ENCODE measurements at places on chromosomes 3 and 15.
A peak's percentile ranks its signal among the peaks of the same experiment; 100 is the strongest.

DNA sequence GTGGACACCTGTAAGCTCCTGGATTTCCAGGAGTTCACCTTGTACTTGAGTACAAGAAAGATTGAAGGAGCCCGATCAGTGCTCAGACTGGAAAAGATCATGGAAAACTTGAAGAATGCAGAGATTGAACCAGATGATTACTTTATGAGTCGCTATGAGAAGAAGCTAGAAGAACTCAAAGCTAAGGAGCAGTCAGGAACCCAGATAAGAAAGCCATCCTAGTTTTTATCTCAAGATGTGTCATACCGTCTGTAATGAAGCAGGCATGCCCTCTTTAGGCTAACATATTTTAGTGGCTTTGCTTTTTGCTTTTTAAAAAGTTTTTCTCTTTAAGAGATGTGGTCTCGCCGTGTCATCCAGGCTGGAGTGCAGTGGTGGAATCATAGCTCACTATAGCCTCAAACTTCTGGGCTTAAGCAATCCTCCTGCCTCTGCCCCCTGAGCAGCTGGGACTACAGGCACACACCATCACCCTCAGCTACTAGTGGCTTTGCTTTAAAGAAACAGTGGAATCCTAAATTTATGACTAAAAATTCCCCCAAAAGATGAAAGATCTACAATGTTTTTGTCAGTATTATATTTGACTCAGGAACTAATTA is 28.1 kb downstream of the EXOG start:
- DNase-seq = no peak

DNA sequence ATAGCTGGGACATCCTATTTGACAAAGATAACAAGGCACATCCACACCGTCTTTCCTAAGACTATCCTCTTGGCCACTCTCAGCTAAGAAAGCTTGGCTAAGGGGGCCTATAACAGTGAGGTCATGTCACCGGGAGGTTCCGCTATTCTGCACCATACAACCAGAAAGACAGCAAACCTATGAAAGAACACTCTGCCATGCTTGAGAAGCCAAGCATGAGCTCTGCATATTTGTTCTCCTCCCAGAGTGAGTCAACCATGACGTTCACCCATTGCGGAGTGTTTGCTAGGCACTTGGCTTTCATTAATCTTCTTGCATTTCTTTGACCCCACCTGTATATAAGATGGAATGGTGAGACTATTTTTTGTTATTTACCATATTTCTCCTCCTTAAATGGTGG is 141.2 kb downstream of the GMNC start:
- DNase-seq = no peak

DNA sequence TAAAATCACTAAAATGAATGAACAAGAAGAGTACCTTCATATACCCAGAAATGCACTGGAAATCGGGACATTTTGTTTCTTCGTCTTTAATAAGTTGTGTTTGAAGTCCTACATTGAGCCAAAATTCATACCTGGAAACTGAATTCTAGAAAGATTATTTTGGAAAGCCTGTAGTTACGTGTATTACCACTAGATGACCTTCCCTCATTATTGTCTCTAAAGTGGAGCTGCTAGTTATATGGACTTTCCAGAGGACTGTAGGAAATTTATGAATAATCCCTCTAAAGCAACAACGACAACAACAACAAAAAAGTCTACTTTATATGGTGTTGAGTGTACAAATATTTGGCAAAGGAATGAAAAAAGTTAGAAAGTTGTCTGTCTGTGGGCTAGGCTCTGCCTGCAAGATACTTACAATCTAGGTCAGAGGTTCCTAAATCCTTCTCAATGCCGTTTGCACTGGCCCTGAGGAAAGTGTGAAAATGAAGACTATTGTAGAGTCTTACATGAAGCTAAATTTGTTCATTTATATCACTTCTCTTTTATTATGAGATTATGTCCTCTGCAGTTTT is 234.8 kb upstream of the NR2E3 start:
- DNase-seq = no peak

GRCh38 chr3:49628249-49628648 is 45.9 kb upstream of the APEH start:
- DNase-seq = no peak

DNA sequence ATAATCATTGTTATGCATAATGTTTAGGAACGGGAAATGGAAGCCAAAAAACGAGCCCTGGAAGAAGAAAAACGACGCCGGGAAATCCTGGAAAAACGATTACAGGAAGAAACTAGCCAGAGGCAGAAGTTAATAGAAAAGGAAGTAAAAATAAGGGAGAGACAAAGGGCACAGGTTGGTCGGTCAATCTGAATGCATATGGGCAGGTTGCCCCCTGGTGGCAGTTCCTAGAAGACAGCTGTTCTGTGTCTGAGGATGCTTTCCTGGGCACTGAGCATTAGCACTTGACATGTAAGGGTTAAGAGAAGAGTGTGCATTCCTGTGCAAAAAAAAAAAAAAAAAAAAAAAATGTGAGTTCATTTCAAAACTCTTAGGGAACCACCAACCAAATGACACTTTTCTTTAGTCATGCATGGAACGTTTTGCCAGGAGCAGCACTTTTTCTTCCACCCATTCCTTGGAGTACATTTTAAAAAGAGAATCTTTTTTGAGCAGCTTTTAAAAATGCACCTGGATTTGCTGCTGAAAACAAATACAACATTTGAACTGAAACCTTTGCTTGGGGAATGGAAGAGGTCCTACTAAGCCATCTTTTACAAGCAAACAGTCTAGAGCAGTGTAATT is 11.1 kb upstream of the ABHD10 start:
- DNase-seq = peak; percentile 61

GRCh38 chr3:189395825-189396224 is 224.1 kb downstream of the TPRG1 start:
- DNase-seq = no peak

- DNase-seq = no peak
Measured at GRCh38 chr3:51703761-51704510, 2.9 kb upstream of the GRM2 start.

- DNase-seq = no peak
Measured at GRCh38 chr15:80550908-80551260, 144.2 kb upstream of the ABHD17C start.

DNA sequence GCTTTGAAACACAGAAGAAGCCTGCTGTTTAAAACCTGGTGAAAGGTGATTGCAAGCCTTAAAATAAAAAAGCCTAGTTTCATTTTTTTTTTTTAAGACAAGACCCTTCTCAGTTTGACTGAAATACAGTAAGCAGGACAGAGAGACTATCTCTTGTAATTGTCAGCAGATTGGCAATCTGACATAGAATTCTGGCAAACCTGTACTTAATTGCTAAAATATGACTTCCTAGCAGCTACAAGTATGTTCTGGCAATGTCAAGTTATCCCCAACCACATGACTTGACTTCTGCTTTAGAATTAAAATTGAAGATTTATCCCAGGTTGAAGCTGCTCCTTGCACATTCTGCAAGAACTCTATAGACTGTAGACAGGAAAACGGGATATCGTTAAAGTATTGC is 232.8 kb upstream of the NR2F2 start:
- no peak for DNase-seq

- DNase-seq = no peak
Measured at GRCh38 chr3:143644370-143645089, 203.7 kb downstream of the SLC9A9 start.

- no peak for DNase-seq
Measured at GRCh38 chr15:31758126-31758525, 272.2 kb upstream of the CHRNA7 start.

GRCh38 chr15:71937650-71938311 is 127.4 kb downstream of the NR2E3 start:
- no peak for DNase-seq

DNA sequence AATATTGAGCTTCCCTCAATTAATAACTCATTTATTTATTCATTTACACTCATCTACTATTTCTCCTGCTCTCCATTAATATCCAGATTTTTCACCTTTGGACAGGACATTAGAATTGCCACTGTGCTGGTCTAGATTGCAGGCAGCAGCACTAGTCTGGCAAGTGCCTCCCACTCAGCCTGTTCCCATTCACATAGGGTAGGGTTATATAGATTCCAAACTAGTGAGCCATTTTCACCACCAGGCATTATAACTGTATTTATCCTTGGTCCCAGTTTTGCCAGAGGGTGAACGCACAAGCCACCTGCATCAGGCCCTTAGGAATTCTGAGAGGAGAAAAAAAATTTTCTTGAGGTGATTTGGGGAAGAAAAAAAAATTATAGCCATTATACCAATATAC is 44.5 kb downstream of the ANAPC13 start:
- DNase-seq = no peak

GRCh38 chr3:186529201-186529999 is 14.8 kb downstream of the CRYGS start:
- no peak for DNase-seq

DNA sequence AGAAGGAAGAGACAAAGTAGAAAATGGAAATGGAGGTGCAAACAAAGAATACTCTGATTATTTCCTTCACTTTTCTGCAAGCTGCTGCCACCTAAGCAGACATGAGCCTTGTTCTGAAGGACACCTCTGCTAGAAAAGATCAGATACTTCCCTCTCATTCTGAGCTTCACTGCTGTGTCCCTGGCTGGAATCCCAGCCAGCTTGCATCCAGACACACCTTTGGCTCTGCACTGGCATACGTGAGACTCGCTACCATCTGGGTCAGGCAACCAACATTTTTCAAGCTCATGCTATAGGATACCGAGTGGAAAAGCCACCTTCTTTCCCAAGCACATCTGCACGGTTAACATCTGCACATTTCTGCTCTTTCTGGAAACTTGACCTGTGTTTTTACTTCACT is 166.7 kb upstream of the SUCLG2 start:
- no peak for DNase-seq

- DNase-seq = no peak
Measured at GRCh38 chr15:36970522-36970921, 129.8 kb downstream of the MEIS2 start.

GRCh38 chr3:195123281-195123691 is 147.7 kb downstream of the XXYLT1 start:
- no peak for DNase-seq

- DNase-seq = no peak
Measured at GRCh38 chr15:50496692-50497091, 49.8 kb downstream of the USP50 start.

DNA sequence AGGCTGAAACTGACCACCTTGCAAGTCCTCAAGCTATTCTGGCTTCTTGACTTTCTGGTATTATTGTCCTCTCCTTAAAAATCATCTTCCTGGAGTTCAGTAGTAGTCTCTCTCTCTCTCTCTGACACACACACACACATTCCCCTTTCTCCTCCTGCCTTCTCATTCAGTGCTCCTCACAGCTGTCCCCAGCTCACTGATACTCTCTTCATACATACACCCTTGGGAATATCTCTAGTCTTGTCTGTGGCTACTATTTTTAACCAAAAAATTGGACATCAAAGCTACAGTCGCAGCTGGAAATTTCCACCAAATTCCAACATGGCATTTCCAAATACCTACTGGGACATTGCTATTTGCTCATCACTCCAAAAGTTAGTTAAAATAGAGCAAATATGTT is 178.9 kb downstream of the ECT2 start:
- DNase-seq = no peak

GRCh38 chr15:73028831-73029451 is 23.3 kb upstream of the NEO1 start:
- DNase-seq = no peak

DNA sequence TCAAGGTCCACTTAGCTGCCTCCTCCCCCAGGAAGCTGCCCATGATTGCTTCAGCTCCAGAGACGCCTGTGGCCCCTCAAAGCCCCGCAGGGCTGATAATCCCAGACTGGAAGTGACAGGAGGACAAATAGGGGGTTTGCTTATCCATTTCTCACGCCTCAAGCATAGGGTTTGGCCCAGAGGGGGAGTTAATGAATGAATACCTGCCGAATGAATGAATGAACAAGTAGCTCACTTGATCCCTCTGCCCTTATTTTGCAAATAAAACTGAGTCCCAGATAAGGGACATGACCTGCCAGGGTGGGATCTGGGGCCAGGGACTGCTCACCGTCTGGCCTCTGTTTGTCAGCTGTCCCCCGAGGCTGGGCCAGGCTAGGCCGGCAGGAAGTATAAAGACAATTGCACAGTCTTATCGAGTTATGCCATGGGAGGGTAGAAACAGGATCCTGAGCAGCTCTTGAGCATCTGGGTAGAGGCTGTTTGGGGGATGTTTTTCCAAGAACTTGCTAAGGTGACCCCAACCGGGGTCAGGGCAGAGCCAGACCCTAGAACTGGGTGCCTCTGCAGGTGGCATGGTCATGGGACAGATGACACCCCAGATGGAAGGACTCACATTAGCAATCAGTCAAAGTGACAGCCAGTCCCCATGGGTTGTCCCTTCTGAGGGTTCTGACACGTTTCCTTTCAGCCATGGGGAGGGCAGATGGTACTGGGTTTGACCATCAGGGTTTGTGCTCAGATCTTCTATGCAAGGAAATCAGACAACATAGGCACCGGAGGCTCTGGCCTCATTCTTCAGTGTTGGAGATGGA is 45.0 kb downstream of the IQSEC1 start:
- DNase-seq = no peak

DNA sequence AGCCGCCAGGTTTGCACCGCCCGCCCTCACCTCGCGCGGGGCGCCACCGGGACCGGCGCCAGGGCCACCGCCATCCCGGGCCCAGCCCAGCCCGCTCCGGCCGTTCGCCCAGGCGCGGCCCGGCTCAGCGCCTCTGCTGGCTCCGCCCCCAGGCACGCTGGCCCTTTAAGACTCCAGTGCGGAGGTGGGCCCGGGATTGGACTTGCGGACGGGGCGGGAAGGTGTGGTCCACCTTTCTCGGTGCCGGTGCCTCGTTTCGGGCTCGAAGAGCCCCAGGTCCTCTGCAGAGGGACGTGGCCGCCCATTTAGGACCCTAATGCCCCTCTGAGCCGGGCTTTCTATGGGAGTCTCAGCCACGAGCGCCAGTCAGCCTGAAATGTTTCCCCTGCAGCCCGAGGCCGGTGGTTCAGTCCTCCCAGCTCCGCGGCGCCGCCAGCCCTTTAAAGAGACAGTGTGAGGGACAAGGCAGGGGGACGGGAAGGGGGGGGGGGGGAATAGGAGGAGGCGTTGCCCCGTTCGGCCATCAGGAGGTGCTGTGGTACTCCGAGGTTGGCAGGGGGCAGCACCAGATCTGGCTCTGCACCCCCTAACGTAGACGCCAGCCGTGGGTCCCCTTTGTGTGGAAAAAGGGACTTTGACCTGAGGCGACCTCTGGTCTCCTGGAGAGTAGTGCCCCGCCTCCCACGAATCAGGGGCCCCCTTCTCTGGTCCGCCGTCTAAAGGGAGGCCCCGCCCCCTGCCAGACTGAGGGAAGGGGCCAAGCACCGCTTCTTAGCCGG is 1.0 kb downstream of the HYAL2 start:
- DNase-seq = peak; percentile 80

- DNase-seq = no peak
Measured at GRCh38 chr3:51224843-51225242, 160.2 kb upstream of the MANF start.

GRCh38 chr15:90481023-90481422 is 48.7 kb upstream of the CRTC3 start:
- DNase-seq = no peak

- no peak for DNase-seq
Measured at GRCh38 chr3:155745795-155746550, 1.1 kb upstream of the PLCH1 start.

- no peak for DNase-seq
Measured at GRCh38 chr15:74156678-74157411, 16.7 kb upstream of the ISLR start.

- no peak for DNase-seq
Measured at GRCh38 chr3:196144383-196145105, 62.7 kb upstream of the TFRC start.

- peak; percentile 9 for DNase-seq
Measured at GRCh38 chr3:159763011-159763601, 225.5 kb upstream of the IL12A start.

Measured in stimulated activated CD4-positive, alpha-beta T cell treated with anti-CD3 and anti-CD28 coated beads, TNF-alpha, amount 100 ng/mL, for 48 hours (primary cell).